ENCODE measurements at places on chromosomes 5 and 9. TPM values are rescaled to one million over a fixed set of nuclear protein-coding genes. Genes with fewer than 3 reads are reported as not detected.

GLRA1 gene
- total RNA-seq = 0.22 TPM

GPR151 gene
- total RNA-seq = not detected

C9orf72 gene
- 53.9 TPM for total RNA-seq

SLC6A7 gene
- not detected for total RNA-seq

PLAC8L1 gene
- total RNA-seq = 2.2 TPM

LECT2 gene
- not detected for total RNA-seq

CDKN2B-AS1 gene
- total RNA-seq = not detected

GPR21 gene
- 3.8 TPM for total RNA-seq

CSF2 gene
- total RNA-seq = not detected

DNA sequence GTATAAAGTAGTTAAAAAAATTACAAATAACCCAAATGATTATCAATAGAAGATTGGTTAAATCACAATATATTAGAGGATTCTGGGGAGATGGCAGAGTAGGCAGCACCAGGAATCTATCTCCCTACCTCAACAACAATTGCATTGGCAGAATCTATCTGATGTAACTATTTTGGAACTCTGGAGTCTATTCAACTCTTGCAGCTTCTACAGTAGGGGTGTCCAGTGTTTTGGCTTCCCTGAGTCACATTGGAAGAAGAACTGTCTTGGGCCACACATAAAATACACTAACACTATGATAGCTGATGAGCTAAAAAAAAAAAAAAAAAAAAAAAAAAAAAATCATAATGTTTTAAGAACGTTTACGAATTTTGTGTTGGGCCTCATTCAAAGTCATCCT lies 29.2 kb upstream of the ECM2 start:
- no peak for DNase-seq

DNA sequence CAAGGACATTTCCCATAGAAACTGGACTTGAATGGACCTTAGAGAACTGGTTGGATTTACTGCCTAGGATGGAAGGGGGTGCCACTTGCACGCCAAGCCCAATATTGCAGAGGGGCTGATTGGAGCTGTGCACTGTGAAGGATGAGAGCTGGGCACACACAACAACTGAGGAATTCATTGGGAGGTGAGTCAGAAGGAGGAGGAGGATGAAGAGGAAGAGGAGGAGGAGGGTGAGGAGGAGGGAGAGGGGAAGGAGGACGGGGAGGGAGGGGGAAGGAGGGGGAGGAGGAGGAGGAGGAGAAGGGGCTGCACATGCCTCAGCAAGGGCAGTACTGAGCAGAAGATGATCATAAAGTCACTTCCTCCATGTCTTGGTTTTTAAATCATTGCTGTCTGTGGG lies 5.7 kb upstream of the ICE1 start:
- no peak for DNase-seq

DNA sequence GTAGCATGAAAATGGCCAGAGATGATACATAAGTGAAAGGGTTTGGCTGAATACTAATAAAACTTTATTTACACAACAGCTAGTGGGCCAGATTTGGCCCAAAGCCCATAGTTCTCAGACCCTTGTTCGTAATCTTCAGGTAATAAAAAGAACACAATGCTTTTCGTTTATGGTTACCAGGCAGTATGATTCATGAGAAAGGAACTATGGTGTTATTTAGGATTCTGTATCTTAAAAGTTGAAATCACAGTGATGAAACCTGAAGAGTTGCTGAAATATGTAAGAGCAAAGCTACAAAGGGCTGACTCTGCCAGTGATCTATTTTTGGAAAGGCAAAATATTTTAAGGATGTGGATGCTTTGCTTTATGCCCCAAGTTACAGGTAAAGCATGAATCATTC lies 192.7 kb downstream of the SMC2 start:
- DNase-seq = no peak

DNA sequence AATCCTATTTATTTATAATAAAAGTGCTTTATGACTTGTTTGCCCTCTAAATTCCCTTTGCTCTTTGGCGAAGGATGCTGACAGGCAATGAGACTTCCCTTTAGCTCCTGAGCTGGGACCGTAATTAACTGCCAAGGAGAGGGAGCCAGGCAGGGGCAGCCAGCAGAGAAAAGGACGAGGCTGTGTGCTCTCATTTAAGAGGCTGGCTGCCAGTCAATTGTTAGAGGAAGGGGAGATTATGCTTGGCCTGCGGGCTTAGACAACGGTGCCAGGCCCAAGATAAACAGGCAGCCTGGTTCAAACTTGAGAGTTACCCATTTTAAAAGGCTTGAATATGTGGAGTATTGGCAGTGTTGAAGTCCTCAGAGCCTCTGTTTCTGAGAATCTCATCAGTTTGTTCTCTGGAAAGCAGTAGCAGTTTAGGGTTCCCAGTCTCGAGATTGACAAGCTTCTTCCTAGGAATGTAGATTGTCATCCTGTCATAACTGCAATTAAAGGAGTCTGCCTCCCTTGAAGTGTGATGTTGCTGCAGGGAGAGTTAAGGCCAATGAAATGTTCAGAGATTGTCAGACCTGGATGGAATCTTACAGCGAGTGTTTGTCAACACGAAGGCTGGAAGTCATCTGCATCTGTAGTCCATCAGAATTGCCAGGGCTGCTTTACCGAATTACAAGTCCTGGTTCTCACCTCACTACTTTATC lies 113.2 kb downstream of the JAKMIP2 start:
- no peak for DNase-seq

- peak; percentile 72 for DNase-seq
Measured at GRCh38 chr5:62306323-62306895, 403 bp downstream of the KIF2A start.

- no peak for DNase-seq
Measured at GRCh38 chr9:121997791-121998190, 95.3 kb downstream of the TTLL11 start.

- no peak for DNase-seq
Measured at GRCh38 chr5:56093970-56094369, 99.2 kb upstream of the IL6ST start.

GRCh38 chr9:35476596-35476995 lies 13.3 kb upstream of the RUSC2 start:
- DNase-seq = no peak

GRCh38 chr9:88583901-88584596 lies 49.1 kb downstream of the NXNL2 start:
- DNase-seq = no peak

DNA sequence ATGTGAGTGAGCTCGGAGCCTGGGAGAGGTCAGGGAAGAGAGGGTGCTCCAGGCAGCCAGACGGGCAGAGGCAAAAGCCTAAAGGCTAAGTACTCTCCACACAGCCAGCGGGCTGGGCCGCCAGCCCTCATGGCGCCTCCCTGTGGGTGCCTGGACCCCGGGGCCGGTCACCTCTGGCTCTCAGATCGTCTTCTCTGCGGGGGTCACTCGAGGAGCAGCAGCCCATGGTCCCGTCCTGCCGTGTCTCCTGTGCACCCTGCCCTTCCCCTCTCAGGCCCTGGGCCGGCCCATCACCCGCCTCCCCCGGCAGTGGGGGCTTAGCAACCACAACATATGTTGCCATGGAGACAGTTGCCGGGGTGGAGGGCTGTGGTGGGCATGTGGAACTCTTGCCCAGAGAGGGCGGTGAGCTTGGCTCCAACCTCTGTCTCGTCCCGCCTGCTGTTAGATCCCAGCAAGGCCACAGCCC lies 4.2 kb downstream of the AK1 start:
- DNase-seq = peak; percentile 41

GRCh38 chr9:121686930-121687541 lies 35.6 kb downstream of the DAB2IP start:
- peak; percentile 87 for DNase-seq

GRCh38 chr9:37705787-37706186 lies 47.8 kb upstream of the TRMT10B start:
- no peak for DNase-seq

DNA sequence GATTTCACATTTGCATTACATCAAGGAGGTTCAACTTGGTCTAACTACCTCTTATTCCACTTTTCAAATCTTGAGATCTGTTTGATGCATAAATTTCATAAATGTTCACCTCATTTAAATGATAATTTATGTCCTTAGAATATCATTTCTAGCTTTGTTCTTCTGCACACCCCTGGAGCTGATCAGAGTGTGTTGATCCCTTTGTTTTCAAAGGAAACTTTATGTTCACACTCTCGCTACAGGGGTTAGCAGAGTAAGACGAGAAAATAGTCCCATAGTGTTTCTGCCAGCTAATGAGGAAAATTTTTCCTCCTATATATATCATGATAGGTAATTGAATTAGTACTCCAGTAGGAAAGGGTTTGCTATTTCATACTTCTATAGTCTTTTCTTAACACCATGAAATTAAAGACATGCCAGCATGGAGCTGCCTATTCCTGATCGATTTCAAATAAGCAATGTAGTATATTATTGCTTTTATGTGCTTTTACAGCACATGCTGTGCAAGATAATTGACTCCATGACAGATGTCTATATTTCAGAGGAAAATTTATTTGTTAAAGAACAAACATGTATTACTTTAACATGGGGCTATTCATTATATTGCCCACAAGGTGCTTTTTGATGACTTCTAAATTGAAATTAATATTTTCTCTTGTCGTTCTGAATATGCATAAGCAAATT lies 4.8 kb upstream of the PAM start:
- no peak for DNase-seq

GRCh38 chr5:74272024-74272775 lies 368.3 kb downstream of the ENC1 start:
- no peak for DNase-seq

DNA sequence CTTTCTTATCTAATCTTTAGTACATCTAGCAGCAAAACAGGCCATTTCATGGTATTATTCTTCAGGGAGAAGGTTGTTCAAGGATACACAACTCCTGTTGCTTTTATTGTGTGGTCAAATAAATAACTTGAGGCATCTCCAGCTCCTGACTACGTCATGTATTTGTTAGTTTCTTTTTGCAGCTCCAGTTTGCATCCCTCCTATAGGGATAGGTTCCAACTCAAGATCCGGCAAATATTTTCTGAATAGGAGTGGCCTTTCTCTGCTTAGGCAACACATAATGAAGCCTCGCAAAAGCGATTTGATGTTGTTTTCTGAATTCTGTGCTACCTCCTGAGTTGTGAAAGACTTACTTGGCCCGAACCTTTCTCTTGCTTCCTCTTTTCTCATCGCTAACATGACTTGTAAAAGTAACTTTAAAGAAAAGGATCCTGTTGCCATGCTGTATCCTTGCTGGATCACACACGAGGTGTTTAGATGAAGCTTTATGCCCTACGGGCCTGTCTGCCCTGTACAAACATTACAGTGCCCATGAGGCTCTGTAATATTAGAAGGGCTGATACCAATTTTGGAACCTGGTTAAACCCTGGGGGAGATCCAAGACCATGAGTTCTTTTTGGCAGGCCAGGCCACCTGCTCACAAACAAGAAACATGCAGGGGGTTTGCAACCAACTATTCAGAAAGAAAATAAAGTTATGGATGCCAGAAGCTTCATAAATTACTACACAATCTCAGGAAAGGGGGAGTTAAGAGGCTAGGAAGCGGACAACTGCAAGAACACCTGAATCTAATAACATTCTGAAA lies 149.8 kb upstream of the FGF10 start:
- no peak for DNase-seq

GRCh38 chr5:127994087-127994660 lies 89.4 kb upstream of the SLC12A2 start:
- no peak for DNase-seq

GRCh38 chr9:85524531-85524930 lies 217.2 kb downstream of the AGTPBP1 start:
- DNase-seq = no peak

DNA sequence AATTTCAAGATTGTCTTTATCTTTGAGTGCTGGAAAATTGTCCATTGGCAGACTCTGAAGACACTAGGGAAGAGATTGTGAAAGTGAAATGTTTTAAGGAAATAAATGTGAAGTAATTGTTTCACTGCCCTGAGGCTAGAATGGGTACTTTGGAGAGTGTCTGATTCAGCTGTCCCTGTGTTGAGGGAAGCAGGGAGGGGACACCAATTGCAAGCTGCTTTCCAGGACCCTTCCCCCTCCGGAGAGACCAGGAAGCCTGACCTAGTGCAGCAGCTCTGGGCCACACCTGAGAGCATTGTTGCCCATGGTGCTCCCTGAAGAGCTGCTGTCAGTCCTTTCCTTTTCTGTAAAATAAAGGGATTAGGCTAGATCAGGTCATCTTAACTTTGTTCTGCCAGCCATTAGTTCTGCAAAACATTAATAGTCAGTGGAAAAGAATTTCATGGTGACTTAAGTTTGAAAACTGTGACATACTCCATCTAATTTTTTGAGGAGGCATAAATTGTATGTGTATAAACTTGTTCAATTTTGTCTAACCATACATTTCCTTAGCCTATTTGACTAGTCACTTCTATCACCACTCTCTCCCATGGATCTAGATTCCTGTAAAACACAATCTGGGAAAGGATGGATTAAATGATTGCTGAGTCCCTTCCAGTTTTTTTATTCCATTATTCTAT lies 18.8 kb downstream of the MAP1B start:
- no peak for DNase-seq
